ENCODE measurements at places on chromosomes 12 and 14. TPM values are rescaled to one million over a fixed set of nuclear protein-coding genes. Genes with fewer than 3 reads are reported as not detected.

GRCh38 chr14:24399447-24399822, 632 bp downstream of the NYNRIN start:
- no peak for DNase-seq

Gene MGAT4C
- not detected for total RNA-seq

DNA sequence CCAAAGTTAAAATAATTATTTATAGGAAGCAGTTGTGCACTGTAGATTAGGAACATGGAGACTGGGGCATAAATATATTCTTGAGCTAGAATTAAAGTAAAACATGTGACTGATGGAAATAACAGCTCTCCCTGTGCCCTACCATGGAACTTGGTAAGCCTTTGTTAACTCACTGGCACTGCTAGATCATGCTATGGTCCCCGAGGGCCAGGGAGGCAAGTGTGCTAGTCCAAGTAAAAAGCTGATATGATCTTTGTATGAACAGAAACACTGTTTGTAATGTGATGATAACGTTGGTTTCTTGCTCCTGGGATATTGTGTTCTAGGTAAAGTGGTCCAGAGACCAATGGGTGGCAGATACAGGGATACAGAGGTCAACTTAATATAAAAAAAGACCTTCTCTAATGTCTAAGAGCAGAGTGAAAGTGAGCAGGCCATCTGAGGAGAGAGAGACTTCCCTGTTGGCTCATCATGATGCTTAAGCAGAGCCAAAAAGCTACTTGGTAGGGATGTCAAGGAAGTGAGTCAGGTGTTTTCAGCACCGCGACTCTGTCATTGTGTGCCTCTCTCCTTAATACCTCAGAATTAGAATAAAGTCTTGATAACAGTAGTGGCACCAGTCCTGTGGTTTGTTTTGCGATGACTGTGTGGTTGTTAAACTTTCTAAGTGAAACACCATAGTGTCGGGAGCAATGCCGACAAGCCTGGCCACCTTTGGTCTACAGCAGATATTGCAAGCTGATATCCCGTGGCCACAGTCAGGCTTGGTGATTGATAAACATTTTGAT, 27.6 kb downstream of the BICD1 start:
- DNase-seq: peak; percentile 62

DNA sequence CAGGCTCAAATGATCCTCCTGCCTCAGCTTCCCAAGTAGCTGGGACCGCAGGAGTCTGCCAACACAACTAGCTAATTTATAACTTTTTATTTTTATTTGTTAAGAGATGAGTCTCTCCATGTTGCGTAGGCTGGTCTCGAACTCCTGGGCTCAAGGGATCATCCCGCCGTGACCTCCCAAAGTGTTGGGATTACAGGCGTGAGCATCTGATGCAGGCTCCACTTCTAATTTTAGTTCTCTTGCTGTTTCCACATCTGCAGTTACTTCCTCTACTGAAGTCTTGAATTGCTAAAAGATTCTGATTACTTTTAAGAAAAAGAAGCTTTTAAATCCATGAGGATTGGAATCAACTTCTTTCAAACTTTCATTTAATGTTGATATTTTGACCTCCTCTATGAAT, 13.4 kb upstream of the SNX6 start:
- DNase-seq: no peak

DNA sequence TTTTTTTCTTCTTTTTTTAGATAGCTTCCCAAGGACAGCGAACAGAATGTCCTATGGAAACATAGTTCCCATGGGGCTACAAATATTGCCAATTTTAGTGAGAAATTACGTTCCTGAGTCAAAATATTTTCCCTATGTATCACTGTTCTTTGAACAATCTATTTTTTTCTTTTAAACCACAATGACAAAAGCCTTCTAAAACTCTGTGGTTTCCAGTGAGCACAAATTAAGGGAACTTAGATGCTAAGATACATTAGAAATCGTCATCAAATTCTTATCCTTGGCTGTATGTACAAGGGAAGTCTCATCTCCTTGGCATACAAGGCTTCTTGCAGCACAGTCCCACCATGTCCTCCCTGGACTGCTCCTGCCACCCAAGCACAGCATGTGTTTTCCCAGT, 17.9 kb downstream of the CPM start:
- DNase-seq: no peak

DNA sequence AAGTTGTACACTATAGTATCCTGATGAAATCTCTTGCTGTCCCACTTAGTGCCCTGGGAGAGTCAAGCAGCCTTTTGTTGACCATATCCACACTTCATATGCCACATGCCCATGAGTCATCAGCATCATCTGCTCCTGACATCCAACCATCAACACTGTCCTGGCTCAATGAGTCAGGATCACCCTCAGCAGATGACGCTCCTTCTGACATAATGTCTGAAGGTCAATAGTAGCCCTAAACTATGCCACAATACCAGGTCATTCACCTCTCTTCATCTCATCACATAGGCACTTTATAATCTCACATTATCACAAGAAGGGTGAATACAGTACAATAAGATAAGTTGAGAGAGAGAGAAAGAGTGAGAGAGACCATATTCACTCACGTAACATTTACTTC, 369.0 kb upstream of the FAR2 start:
- no peak for DNase-seq

DNA sequence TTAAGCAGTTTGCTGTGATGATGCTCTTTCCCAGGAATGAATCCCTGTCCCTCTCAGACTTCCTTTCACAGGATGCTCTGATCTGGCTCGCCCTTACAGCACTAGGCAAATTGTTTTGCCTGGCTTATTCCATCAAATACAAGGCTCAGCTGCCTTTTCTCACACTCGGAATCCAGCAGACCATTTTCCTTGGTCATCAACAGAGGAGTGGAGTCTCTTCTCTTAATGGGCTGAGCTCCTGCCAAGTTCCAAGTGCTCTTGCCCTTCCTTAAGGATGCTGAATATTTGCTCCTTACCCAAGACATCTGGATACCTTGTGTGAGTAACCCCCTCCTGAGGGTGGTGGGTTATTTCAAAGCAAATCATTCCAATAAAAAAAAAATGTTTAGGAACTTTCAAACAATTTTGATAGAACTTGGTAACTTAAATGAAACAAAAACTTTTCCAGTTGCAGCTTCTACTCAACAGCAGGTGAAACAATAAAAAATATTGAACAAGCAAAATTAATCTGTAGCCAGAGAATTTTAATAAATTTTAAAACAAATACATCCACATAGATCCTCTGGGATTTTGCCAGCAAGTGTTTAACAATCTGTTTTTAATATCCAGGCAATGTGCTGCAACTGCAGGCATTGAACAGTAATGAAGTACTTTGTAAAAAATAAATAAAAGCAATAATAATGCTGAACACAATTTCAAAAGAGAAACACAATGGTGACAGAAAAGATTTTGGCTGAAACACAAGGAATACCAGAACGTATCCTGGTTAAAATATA, 264.0 kb upstream of the FAR2 start:
- DNase-seq: no peak

DNA sequence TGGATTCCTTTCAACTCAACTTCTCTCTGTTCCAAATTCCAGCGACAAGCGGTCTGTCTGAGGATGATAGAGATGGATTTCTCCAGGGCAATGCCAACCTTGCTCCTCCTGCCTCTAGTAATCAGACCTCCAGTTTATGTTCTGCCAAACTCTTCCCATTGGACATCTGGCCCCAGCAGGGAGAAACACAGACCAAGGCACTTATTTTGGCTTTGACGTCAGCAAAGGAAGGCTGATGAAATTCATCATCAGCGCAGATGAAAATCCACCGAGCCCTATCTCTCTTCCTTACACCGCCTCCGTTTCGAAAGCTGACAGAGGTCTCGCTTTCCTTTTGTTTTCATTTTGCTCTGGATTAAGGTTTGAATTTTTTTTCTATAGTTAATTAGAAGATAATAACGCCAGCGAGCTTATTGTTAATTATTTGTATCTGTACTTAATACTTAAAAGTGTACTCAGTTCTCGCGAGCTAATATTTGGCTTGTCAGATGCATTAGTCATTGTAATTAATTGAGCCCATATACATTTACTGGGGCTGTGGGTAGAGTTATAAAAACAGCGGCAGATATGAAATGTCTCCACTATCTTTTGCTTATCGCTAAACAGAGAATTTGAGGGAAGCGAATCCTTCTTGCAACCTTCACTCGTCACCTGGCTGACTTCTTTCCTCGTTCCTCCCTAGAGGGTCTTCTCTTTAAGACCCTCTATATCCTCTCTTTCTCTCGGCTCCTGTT, 35.9 kb upstream of the MED13L start:
- DNase-seq: no peak

Gene SIX1
- total RNA-seq: 0.56 TPM
